Urinary bladder (tissue), 4 donors: ENCODE measurements at places on chromosomes 7 and 10. TPM values are rescaled to one million over a fixed set of nuclear protein-coding genes. Genes with fewer than 3 reads are reported as not detected.

DNA sequence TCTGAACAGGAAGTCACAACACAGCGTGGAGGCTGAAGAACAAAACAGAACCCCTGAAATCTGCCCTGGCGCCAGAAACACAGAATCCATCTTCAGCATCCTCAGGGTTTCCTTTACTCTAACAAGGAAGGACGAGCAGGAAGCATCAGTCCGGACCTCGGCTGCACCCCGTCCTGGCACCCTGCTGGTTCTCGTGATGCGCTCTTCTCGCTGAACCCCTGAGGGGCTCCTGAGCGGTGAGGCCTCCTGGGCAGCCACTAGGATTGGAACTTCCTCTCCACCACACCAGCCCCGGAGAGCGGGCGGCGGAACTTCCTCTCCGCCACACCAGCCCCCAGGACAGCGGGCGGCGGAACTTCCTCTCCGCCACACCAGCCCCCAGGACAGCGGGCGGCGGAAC lies 461.9 kb downstream of the PTPRN2 start:
- DNase-seq: no peak

DNA sequence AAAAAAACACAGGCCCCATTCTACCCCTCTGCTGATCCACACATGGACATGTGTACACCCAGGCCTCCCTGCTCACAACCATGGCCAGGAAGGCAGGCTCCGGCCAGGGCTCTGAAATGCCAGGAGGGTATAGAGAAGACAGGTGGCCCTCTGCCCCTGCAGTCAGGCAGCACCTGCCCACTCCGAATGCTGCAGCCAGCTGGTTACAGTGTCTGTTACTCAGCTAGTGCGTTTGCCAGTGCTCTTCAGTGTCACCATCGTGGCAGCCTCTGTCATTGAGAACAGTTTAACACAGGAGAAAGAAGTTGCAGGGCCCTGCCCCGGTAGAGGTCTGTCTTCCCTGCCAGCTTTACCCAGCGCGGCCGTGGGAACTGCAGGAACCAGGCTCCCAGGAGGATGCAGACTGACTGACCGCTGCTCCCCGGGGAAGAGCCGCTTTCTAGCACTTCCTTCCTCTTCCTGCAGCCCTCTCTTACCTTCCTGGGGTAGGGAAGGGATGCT lies 128.8 kb upstream of the FAM20C start:
- DNase-seq: no peak

- no peak for DNase-seq
Observed at GRCh38 chr10:72744566-72744965, 52.6 kb downstream of the MCU start.

DNA sequence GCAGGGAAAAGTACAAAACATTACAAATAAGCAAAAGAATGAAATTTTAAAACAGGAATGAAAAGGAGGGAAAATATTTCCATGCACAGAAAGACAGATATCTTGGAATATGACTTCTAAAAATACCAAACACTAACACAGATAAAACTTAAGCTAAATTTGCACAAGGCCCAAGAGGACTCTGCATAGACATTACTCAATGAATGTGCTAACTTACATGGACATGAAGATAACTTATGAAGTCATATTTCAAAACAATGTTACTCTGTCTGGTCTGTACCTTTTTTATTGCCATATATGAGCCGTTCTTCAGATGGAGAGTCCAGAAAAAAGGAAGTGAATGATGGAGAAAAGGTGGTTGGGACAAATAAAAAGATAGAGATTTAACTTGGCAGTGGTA lies 15.0 kb upstream of the MSS51 start:
- DNase-seq: no peak

DNA sequence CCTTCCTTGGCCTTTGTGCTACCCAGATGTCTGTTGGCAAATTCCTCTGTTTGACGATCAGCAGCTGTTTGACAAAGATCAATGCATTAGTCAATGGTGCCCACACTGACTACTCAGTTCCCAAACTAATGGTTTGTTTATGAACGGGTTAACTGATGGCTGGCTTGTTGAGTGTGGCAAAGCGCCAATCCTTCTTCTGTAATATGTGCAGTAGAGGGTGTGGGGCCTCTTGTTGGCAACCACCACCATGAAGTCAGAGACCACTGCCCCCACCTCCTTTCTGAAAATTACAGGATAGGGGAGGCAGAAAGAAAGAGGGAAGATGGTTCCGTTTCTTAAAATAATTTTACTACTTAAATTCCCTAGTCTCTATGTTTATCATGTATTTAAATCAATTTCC lies 2.6 kb upstream of the PLCE1 start:
- DNase-seq: no peak

GRCh38 chr7:94374721-94375566 lies 19.8 kb upstream of the COL1A2 start:
- DNase-seq: peak; percentile 90

The KCNH2 gene
- 9.9 TPM for total RNA-seq

DNA sequence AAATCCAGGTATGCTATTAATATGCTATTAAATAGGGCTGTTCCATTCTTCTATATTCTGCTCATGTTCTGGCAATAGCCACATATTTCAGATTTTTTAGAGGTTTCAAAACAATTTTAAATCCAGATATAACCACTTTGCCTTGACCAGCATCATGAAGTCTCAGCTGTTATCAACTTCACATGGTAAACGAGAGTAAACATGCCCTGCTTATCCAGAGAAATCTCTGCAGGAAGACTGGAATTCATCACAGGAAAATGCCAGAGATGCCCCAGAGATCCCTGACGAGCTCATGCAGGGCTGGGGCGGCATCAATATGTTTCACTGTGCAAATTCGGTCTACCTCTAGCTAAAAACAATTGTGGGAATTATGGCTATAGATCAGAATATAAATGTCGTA lies 126.5 kb downstream of the FANK1 start:
- no peak for DNase-seq

- DNase-seq: no peak
Observed at GRCh38 chr10:110069502-110069982, 61.8 kb downstream of the ADD3 start.

GRCh38 chr10:94645285-94645684 lies 38.2 kb upstream of the CYP2C18 start:
- no peak for DNase-seq

GRCh38 chr7:141074997-141075396 lies 1.1 kb downstream of the TMEM178B start:
- no peak for DNase-seq

GRCh38 chr7:159240962-159241361 lies 96.3 kb upstream of the VIPR2 start:
- no peak for DNase-seq

DNA sequence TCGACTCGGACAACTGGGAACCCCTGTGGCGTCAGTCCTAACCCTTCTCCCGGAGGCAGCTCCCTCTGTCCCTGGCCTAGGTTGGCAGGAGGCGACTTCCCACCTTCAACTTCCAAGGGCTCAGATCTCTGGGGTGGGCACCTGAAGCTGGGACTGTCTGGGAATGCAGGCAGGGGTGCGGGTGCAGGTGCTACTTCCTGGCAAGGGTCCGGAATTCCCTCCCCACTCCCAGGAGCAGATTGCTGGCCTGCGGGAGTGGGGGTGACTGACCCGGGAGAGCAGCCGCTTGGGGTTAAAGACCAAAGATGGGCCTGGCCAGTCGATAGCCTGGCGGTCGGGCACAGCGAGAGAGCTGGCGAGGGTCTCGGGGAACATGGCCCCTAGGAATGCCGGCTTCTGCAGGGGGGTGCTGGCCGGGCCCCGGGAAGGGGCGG lies 387 bp downstream of the EPHA1 start:
- no peak for DNase-seq

The GARS1 gene
- 76.7 TPM for total RNA-seq

GRCh38 chr7:7489546-7489945 lies 46.1 kb downstream of the COL28A1 start:
- DNase-seq: no peak

The AGAP9 gene
- 7.6 TPM for total RNA-seq

- no peak for DNase-seq
Observed at GRCh38 chr7:22872096-22872807, 49.6 kb upstream of the TOMM7 start.

DNA sequence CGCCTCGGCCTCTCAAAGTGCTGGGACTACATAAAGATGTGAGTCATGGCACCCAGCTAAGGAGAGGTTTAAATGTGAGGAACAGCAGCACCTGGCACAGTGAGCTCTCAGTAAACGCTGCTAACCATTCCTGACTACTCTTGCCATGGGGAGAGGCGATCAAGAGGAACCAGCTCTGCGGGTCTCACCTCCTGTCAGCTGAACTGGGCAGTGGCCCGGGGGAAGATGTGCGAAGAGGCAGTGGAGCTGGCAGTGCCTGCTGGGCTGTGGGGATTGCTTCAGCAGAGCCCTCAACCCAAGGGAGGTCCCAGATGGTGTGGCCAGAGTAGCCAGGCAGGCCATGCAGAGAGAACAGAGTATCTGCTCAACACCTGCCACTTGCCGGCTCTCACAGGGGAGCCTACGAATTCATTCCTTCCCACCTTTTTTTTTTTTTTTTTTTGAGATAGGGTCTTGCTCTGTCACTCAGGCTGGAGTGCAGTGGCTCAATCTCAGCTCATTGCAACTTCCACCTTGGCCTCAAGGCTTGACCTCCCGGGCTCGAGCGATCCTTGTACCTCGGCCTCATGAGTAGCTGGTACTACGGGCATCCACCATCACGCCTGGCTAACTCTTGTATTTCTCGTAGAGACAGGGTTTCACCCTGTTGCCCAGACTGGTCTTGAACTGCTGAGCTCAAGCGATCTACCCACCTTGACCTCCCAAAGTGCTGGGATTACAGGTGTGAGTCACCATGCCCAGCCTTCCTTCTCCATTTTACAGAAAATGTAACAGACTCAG lies 6.8 kb downstream of the POLM start:
- no peak for DNase-seq

DNA sequence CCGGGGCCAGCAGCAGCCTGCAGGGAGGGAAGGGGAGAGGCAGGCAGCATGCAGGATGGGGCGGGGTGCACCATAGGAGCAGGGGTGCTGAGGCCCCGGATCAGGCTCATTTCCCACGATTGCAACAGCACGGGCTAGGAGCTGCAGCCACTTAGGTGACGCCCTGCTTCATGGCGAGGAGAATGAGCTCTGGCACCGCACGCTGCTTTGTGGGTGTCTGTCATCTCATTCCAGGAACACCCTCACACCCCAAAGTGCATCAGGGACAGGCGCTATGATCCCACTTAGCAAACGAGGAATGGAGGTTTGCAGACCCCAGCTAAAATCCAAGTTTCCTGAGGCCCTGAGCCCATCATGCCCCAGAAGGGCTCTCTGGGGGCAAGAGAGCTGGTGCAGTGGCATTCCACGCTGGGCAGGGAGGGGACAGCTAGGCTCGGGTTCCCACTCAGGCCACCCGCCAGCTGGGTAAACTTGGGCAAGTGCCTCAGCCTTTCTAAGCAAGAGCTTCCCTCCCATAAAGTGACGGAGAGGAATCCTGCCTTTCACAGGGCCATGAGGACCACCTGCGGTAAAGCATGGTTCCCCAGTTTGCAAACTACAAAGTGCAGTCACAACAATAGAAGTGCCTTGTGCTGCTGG lies 9.3 kb downstream of the KCNH2 start:
- DNase-seq: no peak

- no peak for DNase-seq
Observed at GRCh38 chr7:150716939-150717338, 526 bp downstream of the GIMAP1 start.

The LRRTM3 gene
- total RNA-seq: 0.85 TPM

DNA sequence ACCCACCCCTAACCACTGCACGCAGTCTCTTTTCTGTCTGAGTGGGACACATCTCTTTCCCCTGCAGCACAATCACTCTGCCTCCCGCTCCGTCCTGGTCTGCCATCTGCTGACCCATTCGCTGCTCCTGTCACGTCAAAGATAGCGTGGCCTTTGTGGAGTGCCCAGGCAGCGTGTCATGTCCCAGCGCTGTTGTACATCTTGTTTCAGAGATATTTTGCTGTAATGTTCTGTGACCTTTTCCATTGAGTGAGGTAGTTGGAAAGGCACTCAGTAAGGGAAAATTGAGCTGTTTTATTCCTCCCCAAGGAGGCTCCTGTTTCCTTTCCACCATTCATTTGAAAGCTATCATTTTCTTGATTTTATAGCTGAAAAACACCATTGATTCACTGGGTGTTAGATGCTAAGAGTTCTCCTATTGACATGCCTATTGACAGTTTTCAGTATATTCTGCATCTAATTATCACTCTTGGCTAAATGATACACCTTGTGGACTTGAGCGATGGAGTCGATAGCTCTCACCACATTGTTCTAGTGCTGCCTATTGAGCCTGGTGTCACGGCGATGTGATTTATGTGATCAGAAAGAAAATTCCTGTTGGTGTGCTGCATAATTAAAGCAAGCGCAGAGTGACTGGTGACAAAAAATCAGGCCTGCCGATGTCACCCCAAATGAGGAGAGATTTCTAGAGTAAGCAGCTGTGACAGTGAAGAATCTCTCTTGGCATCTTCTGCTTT lies 372.6 kb downstream of the LRMDA start:
- DNase-seq: no peak

- no peak for DNase-seq
Observed at GRCh38 chr10:4188406-4188805, 403.4 kb upstream of the KLF6 start.

The SKAP2 gene
- 22.0 TPM for total RNA-seq

The SPOCK2 gene
- 3.2 TPM for total RNA-seq

DNA sequence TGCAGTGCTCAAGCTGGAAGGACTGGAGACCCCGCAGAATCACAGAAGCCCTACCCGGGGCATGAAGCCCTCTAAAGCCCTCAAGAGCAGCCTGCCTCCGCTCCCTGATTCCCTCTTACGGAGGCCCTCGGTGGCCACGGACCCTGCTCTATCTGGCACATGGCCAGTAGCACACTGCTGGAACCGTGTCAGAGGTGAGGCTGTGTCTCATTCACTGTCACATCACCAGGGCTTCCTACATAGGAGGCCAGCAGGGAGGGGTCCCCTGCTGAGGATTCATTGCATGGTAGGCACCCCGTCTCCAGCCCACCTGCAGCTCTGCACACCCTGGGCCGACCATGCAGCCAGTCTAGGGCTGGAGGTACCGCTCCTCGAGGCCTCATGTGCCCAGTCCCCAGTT lies 259.2 kb downstream of the TNS3 start:
- no peak for DNase-seq

DNA sequence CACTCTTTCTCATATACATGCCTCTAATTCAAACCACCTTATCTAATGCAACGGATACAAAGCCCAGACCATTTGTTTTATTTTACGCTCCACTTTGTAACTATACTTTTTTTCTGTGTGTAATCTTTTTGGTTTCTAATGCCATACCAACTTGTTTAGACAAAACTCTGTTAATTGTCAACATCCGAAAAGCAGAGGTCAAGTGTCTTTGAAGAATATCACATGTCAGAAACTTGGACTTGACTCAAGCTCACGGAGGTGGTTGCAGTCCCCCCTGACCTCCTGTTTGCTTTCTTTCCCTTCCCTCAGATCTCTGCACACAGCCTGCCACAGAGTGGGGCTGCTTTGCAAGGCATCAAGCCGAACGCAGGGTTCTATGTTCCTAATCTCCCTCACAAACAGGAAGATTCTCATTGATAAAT lies 698.9 kb downstream of the PARD3 start:
- no peak for DNase-seq
